ENCODE measurements at places on chromosomes 3 and 15.

DNA sequence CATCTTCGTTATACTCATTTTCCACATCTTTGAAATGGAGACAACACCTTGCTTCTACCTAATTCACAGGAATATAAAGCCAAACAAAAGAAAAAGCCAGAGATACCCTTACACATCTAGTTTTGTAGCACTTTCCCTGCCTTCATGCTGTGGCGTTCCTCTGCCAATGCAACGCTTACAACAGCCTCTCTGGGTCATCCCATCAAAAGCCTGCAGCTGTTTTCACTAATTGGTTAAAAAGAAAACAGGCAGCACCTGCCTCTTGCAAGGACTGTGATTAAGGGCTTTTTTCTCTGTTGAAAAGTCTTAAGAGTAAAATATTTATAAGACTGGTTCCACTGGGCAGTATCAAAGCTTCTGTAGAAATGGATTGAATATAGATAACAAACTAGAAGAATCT lies 120.3 kb downstream of the FMN1 start:
- DNase-seq, result no peak

- no peak for DNase-seq
Measured at GRCh38 chr3:73080216-73080966, 18.9 kb downstream of the EBLN2 start.

DNA sequence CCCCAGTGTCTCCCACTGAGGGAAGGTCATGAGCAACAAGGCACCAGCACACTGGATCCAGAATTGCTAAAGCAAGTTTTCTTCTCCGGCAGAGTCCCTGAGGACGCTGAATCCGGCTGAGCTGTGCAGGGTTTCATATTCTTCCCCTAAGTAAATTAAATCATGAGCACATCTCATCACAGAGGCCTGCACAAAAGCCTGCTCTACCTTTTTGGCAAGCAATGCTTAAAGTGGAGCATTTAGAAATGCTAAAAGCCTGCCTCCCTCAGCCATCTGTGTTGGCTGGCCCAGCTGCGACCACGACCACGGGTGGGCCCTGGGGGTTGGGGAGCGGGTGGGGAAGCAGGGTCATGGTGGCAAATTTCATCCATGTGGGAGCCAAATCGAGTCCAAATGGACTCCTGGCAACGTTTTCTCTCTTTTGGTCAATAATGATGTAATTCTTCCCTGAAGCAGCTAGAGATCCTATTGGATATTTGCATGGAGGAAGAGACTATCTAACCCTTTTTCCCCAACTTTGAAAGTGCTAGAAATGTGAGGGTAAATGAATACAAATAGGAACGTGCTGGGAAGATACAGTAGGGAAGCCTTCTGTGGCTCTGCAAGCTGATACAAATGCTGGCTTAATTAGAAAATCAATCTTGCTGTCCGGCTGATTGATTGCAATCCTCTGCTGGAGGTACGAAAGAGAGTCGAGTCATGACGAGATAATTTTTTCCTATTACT lies 532.8 kb upstream of the TBL1XR1 start:
- DNase-seq, result no peak

- no peak for DNase-seq
Measured at GRCh38 chr3:73925011-73925410, 300.3 kb upstream of the PDZRN3 start.

DNA sequence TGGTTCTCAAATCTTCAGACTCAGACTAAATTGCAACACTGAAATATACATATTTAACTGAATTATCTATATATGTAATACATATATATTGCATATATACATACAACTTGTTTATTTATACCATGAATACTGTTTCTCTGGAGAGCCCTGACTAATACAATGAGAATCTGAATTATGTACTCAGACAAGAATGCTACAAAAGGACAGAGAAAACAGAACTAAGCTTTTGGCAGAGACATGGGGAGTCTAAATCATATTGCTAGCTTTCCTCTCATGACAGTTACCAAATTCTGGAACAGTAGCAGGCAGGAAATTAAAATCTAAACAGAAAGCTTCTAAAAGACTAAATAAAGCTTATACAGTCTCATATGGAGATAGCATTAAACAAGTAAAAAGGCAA lies 142.4 kb upstream of the KCNMB2 start:
- no peak for DNase-seq

GRCh38 chr15:80182611-80183261 lies 29.9 kb downstream of the FAH start:
- DNase-seq, result no peak

DNA sequence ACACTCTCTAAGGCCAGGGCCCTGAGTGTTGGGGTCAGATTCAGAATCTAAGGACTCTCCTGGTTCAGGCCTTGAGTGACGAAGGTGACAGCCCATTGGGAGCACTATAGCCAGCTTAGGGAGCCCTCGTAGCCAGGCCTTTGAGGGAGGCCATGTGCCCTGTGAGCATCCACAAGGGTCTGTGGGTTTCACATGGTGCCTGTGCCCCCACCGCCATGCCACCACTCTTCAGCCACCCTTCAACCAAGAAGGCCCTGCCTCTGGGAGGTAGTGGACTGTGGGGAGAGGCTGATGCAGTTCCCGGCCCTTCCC lies 37.5 kb downstream of the TSPAN3 start:
- no peak for DNase-seq

- no peak for DNase-seq
Measured at GRCh38 chr15:47822048-47822447, 104.7 kb downstream of the SEMA6D start.

- no peak for DNase-seq
Measured at GRCh38 chr3:129596194-129597086, 10.0 kb downstream of the PLXND1 start.
